ENCODE measurements at places on chromosomes 2 and 18.

GRCh38 chr2:219423652-219424377 is 5.6 kb downstream of the DES start:
- DNase-seq = no peak

- DNase-seq = no peak
Observed at GRCh38 chr2:105220604-105221003, 20.9 kb upstream of the GPR45 start.

DNA sequence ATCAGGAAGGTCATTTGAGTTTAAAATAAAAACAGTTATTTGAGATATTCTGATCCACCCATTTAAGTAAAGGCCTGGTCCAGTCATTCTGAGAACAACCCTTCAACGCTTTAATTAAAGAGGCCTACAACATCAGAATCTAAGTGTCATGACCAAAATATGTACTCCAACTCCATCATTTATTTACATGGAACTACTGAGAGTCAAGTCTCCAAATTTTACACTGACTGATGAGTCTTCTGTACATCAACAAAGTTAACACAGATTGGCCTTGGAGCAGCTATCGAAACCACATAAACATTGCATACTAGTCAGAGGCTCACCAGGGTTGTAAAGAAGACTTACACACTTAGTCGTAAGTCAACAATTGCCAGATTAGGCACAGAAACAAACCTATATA is 37.1 kb downstream of the PIEZO2 start:
- DNase-seq = no peak

DNA sequence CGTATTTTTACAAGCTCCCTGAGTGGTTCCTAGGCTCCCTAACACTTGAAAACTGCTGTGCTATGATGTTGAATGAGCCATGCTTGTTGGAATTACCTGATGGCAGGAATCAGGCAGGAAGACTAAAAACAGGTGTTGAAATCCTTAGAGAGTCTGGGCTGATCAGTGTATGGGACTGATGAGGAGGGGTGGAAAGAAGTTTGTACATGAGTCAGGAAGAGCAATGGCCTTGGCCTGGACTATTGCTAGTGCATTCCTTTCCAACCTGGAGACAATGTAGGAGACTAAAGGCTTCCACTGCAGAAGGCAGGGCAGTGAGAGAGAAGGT is 25.0 kb upstream of the TMBIM1 start:
- no peak for DNase-seq

DNA sequence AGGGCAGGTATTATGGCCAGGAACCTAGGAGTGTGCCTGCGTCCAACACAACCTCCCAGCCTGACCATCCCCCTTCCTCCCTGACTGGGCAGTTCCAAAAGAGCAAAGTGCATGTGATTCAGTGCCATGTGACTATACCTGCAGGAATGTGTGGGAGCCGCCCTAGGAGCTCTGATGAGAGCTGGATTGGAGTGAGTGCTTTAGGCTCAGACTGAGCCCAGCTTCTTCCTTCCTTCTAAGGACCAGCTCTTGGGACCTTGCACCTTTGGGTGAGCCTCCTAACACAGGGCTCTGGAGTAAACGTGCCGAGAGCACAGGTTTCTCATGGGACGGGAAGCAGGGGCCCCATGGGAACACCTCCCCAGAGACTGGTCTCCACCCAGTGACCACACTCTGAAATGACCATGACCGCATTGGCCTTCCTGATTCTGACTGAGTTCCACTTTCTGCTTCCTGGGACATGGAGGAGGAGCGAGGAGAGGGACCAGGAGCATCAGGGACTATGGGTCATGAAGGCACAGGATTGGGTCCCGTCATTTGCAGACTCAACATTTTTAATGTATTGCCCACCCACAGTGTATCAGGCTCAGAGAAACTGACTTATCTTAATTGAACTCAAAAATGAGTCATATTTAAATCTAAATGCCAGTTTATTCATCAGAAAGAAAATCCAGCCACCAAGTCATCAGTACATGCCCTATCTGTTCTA is 87.8 kb upstream of the BCL2L11 start:
- no peak for DNase-seq

- DNase-seq = no peak
Observed at GRCh38 chr2:4995466-4995865, 696.7 kb upstream of the SOX11 start.

Measured in right hindlimb (tissue), 1 donor.